Urinary bladder (tissue), 4 donors: ENCODE measurements at places on chromosomes 2 and 18. TPM values are rescaled to one million over a fixed set of nuclear protein-coding genes. Genes with fewer than 3 reads are reported as not detected.

GRCh38 chr2:29117636-29118303 is 2.6 kb downstream of the CLIP4 start:
- DNase-seq: no peak

DNA sequence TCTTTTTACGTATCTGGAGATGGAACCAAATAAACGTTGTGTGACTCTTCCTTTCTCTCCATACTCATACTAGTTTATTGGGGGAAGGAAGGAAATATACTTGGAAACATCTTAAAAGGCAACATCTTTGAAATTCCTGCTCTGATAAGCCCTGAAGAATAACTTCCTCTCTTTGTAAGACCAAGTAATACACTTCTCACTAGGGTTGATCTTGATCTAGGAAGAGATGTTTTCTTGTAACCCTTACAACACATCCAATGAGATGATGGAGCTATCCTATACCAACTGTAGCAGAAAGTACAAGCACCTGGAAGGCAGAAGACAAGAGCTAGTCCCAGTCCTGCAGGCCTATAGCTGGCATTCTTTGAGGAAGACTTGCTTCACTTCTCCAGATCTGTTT is 2.0 kb downstream of the ANKRD44 start:
- no peak for DNase-seq

GRCh38 chr18:44723411-44723810 is 42.7 kb downstream of the SETBP1 start:
- no peak for DNase-seq

DNA sequence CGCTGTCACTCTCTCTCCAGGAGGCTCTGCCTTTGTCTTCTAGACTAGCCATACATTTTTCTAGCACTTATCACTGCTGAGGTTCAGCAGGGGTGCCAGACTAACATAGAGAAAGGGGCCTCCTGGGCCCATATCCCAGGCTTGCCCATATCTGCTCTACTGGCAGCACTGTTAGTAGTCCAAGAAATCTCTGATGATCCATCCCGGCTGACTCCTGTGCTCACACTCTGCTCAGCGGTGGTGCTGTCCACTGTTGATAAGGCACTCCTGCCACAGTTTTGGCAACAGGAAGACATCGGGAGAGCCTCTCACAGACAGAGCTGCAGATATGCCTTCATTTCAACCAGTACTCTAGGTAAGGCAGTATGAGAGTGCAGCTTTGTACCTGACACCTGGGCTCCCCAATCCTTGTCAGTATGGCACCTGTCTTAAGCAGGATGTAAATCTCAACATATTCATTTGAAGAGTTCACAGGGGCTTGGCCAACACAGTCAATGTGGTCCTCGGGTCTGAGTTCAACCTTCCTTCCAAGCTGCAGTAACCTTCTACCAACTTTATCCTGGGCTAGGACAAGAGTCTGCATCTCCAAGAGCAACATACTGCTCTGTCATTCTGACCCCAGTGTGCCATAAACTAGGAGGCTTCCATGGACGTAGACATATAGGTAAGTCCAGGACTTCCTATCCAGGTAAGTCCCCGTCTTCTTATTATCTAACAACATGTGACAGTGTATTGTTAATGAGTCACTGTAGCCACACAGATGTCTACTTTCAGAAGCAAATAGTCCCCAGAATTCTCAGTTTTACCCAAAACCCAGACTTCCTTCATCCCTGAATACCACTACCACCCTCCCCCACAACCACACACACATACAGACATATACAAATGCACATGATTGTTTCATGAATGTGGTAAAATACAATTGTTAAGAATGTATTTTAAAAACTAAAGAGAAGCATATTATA is 16.2 kb downstream of the KLF7 start:
- DNase-seq: no peak

DNA sequence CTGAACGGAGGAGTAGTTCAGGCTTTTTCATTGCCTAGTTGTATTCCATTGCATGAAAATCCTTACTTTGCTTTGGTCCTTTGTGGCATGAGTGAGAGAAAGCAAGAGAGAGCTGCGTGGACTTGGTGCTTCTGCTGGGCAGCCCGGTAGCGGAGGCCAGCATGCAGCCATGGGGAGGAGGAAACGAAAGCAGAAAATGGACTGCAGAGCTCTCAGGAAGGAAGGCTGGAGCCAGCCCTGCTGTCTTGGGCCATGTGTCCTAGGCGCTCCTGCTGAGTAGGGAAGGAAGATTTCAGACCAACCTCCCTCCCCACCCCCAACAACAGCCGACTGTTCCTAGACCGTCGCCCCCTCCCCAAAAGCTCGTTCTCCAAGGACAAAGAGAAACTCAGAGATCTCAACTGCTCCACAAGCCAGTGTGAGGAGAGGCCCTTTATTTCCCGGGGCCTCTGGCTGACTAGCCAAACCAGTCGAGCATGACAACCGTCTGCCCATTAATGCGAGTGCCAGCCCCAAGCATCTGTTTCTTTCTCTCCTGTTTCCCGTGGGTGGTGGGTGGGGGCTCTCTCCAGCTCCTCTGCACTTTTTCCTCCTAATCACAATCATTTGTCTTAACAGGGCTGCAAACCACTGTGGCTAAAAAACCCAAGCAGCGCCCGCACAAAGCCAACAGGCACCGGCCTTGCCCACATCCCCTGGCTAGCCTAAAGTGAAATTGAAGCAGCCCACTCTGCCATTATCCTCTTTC is 66.8 kb upstream of the FZD7 start:
- no peak for DNase-seq

DNA sequence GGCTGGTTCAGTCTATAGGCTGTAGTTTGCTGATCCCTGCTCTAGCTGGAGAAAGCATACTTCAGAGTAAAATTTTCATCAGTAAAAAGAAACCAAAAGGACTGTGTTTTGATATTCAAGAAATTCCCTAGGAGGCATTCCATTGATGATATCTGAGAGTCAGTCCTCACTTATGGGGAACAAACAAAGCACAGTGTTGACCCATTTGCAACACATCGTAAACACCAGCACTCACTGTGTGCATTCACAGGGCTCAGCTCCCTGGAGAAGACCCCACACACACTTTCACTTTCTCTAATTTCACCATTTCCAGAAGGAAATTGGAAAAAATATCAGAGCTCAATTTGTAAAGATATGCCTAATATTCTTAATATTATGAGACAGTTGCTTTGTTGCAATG is 147.1 kb downstream of the PIEZO2 start:
- no peak for DNase-seq

DNA sequence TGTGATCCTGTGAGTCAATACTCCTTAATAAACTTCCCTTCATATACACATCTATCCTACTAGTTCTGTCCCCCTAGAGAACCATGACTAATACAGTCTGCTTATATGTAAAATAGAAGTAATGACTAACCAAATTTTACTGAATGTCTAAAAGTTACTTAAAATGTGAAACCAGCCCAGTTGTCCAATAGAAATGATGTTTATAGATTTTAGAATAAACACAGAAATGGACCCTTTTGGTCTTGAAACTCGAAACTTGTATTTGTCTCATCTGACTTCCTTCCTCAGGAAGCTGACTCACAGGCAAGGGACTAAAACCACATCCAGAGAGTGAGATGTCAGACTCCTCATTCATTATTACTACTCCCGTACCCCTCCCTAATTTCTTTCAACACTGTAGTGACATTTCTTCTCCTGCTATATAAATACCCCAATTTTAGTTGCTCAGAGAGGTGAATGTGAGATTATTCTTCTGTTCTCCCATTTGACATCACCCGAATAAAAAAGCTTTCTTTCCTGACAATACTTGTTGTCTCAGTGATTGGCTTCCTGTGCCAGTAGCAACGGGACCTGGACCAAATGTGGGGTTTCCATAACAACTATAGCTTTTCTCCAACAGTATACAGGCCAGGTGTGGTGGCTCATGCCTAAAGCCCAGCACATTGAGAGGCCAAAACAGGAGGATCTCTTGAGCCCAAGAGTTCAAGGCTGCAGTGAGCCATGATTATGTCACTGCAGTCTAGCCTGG is 486.0 kb downstream of the ERBB4 start:
- DNase-seq: no peak

DNA sequence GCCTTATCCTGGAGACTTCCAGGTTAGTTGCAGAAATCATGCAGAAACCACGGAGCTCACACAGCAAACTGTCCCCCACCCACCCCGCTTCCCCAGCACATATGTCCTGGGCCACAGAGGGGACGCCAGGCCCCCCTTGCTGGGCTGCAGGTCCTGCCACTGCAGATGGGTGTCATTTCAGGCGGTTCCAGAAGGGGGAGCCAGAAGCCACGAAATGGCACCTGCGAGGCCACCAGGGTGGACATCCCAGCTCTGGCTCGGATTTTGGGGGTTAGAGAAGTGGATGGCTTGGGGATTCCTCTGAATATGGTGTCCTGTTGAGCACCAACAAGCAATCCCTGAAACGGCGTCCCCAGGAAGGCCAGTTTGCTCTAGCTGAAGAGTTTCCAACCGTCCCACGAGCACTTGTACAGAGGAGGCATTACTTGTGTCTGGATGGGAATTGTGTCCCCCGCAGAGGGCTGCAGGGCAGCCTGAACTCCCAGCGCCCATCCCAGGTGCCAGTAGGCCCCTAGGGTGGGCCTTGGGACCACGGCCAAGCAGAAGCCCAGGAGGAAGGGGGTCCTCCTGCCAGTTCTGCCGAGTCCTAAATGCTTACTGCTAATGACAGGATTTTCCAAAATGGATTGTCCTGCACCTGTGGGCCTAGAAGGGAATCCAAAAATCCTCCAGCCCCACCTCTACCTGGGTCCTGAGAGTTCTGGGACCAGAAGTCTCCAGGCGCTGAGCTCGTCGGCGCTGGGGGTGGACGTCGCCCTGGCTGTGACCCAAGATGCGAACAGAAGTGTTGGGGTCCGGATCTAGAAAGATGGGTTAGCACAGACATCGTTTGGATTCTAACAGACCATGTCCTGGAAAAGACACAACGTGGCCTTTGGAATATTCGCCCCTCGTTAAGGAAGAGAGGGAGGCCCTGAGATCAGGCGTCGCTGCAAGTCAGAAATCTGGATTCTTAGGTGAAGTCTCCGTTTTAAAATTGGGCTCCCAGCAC is 14.6 kb upstream of the NFATC1 start:
- no peak for DNase-seq

DNA sequence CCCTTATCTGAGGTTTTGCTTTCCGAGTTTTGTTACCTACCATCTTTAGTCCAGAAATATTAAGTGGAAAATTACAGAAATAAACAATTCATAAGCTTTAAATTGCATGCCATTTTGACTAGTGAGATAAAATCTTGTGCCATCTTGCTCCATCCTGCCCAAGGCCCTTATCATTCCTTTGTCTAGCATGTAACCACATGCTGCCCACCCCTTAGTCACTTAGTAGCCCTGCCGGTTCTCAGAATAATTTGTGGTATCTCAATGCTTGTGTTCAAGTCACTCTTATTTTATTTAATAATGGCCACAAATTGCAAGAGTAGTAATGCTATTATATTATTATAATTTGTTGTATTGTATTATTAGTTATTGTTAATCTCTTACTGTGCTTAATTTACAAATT is 36.8 kb upstream of the VPS54 start:
- DNase-seq: no peak

- DNase-seq: no peak
Observed at GRCh38 chr2:66834859-66835258, 399.9 kb downstream of the MEIS1 start.

DNA sequence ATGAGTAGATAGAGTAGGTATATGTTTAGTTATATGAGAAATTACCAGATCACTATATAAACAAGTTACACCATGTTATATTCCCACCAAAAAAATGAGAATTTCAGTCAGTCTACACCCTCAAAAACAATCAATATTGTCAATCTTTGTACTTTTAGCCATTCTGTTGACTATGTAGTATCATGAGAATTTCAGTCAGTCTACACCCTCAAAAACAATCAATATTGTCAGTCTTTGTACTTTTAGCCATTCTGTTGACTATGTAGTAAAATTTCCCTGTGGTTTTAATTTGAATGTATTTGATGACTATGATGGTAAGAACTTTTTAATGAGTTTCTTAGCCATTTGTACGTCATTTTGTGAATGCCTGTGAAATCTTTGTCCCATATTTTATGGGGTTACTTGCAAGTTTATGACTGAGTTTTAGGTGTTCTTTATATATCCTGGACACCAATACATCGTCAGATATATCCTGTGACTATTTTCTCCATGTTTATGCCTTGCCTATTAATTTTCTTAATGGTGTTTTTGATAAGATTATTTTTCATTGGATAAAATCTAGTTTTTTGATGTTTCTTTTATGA is 528.4 kb upstream of the SPHKAP start:
- no peak for DNase-seq

- no peak for DNase-seq
Observed at GRCh38 chr2:219522111-219523030, 8.1 kb downstream of the ASIC4 start.

GRCh38 chr2:146730882-146731281 is 1113.9 kb upstream of the ACVR2A start:
- DNase-seq: no peak

DNA sequence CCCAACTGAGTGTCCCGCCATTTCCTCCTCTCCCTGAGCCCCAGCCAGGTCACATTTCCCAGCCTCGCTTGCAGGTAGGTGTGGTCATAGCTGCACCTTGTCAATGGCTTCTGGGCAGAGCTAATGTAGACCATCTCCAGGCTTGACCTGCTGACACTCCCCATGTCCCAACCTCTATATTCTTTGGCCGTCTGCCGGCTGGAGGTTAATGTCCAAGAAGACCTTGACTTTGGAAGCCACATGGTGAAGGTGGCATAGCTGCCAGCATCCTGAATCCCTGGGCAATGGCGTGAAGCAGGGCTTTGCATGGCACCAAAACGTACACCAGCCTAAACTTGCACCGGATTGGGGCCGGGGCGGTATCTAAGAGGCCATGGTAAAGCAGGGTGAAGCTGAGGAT is 88.3 kb downstream of the SPP2 start:
- DNase-seq: no peak

DNA sequence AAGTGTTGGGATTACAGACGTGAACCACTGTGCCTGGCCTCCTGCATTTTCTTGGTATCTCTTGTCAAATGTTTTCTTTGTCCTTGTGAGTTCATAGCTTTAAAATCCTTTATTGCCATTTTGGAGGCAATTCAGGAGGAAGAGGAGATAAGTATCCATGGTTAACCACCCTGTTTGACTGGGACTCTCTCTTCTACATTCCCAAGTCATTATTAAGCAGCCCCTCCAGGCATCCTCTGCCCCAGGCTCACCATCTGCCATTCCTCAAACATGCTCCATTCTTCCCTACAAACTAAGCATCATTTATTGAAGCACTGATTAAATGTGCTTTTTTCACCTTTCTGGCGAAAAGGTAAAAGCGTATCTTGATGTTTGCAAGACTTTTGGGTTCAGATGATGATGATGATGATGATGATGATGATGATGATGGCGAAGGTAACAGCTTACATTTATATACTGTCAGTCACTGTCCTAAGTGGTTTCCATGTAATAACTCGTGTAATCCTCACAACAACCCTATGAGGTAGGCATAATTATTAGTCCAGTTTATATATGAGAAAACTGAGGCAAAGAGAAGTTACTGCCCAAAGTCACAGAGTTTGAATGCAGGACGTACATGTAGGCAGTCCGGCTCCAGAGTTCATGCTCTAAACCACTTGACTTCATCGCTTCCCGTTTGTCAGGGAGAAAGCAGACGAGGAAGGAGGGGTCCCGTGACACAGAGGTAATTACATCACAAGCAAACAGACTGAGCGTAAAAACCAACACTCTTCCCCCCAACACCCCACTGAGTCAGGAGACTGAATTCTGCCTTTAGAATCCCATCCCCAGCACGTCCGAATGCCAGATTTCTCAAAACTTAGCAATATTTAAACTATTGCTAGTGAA is 69.7 kb upstream of the ACKR3 start:
- no peak for DNase-seq

The NAGK gene
- 41.8 TPM for total RNA-seq

The EIF5B gene
- total RNA-seq: 30.5 TPM

The ZNF892 gene
- total RNA-seq: 11.5 TPM

The SERPINB10 gene
- total RNA-seq: 0.21 TPM

The GALNT13 gene
- 19.5 TPM for total RNA-seq

The SLC4A5 gene
- total RNA-seq: 3.8 TPM

The MYO5B gene
- total RNA-seq: 8.8 TPM
